ENCODE measurements at places on chromosomes 6 and 20.

GRCh38 chr20:46568570-46569129 is 18.2 kb upstream of the OCSTAMP start:
- no peak for DNase-seq

- DNase-seq = no peak
Measured at GRCh38 chr6:39642270-39642669, 82.9 kb downstream of the KIF6 start.

- no peak for DNase-seq
Measured at GRCh38 chr6:12534069-12534853, 182.3 kb upstream of the PHACTR1 start.

GRCh38 chr6:88890394-88890793 is 73.0 kb downstream of the RNGTT start:
- DNase-seq = no peak

DNA sequence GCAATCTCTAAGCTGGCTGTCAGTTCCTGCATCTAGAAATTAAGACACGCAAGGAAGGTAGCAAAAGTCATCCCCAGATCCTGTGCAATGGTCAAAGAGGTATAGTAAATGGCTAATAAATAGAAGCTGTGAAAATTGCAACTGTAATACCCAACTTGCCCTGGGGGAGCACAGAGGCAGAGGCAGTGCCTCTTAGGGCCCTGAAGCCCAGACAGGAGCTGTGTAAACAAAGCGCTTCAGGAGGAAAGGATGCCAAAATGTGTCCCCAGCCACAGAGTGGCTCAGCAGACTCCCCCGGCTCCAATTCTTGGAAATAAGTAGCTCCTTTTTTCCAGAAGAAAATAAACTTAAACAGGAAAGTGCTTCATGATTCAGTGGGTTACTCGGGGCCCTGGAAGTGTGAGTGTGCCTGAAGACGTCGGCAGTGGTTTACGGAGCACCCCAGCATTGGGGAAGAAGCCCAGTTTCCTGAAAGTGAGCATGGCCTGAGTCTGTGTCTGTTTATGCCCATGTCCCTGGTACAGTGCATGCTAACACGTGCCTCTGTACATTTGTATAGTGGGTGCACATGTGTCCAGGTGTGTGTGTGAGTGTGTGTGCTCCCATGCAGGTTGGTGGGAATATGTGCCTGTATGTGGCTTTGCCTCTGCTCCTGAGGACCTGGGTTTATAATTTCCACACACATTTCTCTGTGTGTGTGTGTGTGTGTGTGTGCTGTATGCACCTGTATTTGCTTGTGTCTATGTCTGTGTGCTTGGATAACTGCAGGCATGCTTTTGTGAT is 246.7 kb downstream of the MAFB start:
- DNase-seq = no peak
